ENCODE measurements at places on chromosomes 6 and 20.

DNA sequence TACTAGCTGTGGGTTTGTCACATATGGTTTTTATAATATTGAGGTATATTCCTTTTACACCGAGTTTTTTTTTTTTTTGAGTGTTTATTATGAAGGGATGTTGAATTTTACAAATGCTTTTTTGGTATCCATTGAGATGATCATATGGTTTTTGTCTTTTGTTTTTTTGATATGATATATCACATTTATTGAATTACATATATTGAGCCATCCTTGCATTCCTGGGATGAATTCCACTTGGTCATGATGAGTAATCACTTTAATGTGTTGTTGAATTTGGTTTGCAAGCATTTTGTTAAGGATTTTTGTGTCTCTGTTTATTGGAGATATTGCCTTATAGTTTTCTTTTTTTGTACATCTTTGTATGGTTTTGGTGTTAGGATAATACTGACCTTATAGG is 3.3 kb upstream of the ZNF337 start:
- no peak for DNase-seq

- no peak for DNase-seq
Observed at GRCh38 chr6:31879901-31880300, 1.1 kb upstream of the SLC44A4 start.

DNA sequence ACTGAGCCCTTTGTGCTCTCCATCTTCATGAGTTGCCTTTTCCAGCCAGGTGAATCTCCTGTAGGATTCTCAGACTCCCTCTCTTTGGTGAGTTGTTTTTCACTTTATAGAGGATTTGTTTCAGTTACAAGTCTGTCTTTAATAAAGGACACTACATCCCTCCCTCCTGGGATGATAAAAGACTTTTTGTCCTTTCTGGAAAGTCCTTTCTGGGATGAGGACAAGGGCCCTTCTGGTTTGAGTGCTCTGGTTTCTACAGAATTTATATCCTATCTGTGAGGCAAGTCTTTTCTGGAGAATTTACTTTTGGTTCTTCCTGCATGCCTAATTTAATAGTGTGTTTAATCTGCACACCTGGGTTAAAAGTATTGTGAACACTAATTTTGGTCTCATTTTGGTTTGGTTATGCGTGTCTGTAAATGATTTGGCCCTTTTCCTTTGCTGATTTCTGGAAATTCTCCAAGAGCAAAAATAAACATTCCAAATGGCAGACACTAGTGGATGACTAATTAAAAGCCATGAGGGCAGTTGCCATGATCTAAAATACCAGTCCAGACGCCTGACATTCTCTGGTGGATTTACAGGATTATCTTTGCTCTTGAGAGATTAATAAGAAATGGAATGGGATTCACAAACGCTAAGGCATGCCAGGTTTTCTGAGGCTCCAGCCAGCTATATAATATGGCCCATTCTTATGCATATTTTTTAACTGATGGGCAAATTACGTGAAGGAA is 44.8 kb downstream of the TCP11 start:
- DNase-seq = no peak

DNA sequence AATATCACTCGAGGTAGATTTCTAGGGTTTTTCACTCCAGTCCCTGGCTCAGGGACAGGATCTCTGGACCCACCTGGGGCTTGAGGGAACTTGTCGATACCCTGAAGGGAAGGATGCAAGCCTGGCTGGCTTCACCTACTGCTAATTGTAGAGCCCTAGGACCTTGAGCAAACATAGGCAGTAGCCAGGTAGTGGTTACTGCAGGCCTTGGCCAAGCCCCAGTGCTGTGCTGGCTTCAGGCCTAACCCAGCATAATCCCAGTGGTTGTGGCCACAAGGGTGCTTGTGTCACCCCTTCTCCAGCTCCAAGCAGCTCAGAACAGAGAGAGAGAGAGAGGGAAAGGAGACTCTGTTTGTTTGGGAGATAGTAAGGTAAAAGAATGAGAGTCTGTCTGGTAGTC is 5.8 kb upstream of the MCM9 start:
- DNase-seq = no peak

DNA sequence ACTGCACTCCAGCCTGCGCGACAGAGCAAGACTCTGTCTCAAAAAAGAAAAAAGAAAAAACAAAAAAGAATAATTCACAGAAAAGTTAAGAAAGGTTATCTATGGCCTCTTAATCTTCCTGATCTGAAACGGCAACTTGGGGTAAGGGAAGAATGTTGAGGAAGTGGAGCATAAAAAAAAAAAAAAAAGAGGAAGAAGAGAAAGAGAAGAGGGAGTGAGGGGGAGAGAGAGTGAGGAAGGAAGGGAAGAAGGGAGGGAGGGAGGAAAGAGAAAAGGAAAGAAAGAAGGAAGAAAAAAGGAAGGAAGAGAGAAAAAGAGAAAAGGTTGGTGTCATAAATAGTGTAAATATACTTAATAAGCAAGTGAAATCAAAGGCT is 68.9 kb upstream of the NCOA3 start:
- no peak for DNase-seq

GRCh38 chr6:157278171-157278570 is 45.1 kb downstream of the TMEM242 start:
- no peak for DNase-seq

GRCh38 chr6:20915156-20915555 is 380.9 kb downstream of the CDKAL1 start:
- DNase-seq = no peak

GRCh38 chr20:54848984-54849538 is 373.7 kb downstream of the DOK5 start:
- DNase-seq = no peak

DNA sequence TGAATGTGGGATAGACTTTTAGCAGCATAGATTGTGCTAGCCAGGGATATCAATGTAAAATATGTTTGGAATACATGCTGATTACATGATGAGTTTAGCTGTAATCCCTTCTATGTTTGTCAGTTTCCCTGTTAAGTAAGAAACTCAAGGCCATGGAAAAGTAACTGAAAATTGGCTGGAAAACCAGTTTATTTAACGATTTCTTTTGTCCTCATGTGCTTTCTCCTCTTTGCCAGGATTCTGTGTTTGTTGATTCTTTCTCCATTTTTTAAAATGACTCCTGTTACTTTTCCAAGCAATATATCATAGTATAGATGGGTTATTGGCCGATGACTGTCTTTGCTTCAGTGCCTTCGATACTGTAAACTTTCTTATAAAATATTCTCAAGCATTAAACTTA is 87.5 kb downstream of the SAMD5 start:
- no peak for DNase-seq

DNA sequence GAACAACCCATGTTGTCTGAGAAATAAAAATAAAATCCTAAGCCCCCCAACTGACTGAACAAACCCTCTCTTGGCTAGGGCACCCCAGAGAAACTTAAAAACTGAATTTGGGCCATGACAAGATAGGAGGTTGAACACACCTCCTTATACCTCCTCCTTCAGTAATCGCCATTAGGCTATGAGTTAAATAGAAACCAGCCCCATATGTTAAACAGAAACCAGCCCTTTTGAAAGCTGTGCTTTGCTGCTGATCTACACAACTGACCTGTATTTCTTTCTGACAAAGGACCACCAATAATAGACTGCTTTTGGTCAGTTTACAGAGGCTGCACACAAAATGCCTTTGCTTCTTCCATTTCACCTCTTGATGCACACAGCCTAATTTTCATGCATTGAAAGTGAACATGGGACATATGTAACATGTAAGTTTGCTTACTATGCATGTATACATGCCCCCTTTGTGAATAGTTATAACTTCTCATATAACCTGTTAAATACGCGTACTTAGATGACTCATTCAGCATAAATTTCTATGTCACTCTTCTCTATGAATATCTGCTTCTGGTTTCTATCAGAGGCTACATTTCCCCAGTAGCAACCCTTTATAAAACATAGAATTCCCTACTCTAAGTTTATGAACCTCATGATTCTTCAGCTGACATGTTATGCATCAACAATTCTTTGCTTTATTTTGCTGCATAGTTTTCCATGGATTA is 462.9 kb downstream of the COL12A1 start:
- DNase-seq = no peak

DNA sequence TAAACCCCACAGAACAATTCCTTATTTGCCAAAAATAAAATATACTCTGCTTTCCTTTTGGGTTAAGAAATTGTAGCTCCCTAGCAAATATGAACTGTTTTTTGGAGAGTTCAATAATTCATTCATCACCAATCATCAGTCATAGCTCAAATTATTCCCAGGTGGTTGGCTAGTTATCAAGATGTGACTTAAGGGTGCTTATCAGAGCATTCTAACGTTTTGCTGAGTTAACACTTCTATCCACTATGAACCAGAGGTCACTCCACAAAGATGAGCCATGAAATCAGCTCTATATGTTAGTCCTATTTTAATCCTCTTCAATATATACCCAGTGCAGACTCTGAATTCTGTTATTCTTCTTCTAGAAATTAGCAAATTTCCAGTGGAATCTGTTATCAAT is 379.1 kb downstream of the TENT5A start:
- no peak for DNase-seq

GRCh38 chr20:58647796-58648501 is 3.1 kb upstream of the STX16 start:
- DNase-seq = no peak

GRCh38 chr6:45666846-45667245 is 289.1 kb upstream of the SUPT3H start:
- DNase-seq = no peak

GRCh38 chr20:40958598-40958997 is 70.0 kb upstream of the TOP1 start:
- DNase-seq = no peak

- no peak for DNase-seq
Observed at GRCh38 chr20:12077875-12078274, 160.2 kb downstream of the BTBD3 start.

DNA sequence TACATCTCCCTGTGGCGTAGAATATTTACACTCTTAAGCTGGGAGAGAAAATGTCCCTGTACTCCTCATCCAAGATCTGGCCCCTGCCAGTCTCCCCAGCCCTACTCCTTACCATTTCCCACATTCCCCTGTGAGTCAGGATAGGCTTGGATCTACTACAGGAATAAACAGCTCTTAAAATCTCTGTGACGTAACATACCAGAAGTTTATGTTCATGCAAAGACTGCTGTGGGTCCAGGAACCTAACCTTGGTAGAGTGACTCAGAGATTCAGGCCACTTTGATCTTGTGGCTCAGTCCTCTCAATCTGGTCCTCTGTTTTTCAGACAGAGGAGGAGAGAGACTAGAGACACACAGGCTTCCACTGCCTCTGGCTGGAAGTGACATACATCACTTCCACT is 38.5 kb upstream of the GPR6 start:
- no peak for DNase-seq

DNA sequence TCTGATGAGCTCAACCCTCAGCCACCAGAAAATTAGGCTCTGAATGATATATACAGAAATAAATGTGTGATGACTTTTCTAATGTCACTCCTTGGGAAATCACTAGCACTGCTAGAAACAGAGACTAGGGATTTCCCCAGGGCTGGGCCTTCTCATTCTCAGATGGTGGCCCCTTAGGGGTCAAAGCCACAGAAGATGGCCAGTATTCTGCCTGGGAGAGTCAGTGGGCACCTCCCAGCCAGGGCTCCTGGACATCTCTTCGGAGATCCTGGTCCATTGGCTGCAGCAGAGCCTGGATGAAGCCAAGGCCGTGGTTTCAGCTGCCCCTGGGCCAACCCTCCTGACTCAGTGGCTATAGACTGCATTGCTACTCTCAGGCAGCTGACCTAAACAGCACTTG is 276.9 kb upstream of the SUPT3H start:
- no peak for DNase-seq

DNA sequence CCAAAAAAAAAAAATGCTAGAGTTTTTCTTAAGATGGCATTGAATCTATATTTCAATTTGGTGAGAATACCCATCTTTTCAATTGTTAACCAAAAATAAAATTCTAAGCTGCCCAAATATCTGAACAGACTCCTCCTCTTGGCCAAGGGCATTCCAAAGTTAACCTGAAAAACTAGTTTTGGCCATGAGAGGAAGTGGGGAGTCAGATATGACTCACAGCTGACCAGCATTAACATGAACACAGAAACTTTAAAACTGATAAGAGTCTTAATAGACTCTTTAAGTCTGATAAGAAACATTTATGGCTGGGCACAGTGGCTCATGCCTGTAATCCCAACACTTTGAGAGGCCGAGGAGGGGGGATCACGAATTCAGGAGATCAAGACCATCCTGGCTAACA is 171.3 kb downstream of the FAXC start:
- DNase-seq = no peak

GRCh38 chr6:113763876-113764275 is 93.3 kb upstream of the MARCKS start:
- DNase-seq = no peak

GRCh38 chr6:2844008-2844407 is 2.3 kb upstream of the SERPINB1 start:
- DNase-seq = no peak

GRCh38 chr20:19809505-19809904 is 51.4 kb downstream of the RIN2 start:
- no peak for DNase-seq

- no peak for DNase-seq
Observed at GRCh38 chr6:152636609-152637295, 410 bp downstream of the SYNE1 start.

DNA sequence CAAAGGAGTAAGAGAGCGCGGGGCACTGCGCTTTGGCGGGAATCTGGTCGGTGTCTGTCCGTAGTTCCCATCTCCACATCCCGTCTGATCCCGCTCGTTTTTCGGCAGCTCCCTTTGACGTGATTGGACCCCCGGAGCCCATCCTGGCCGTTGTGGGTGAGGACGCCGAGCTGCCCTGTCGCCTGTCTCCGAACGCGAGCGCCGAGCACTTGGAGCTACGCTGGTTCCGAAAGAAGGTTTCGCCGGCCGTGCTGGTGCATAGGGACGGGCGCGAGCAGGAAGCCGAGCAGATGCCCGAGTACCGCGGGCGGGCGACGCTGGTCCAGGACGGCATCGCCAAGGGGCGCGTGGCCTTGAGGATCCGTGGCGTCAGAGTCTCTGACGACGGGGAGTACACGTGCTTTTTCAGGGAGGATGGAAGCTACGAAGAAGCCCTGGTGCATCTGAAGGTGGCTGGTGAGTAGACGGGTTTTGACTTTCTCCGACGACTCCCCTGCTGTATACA is 1.4 kb downstream of the BTN1A1 start:
- DNase-seq = no peak

- DNase-seq = no peak
Observed at GRCh38 chr6:53827531-53827930, 32.7 kb downstream of the LRRC1 start.

GRCh38 chr6:14091339-14091978 is 26.1 kb upstream of the CD83 start:
- no peak for DNase-seq

- no peak for DNase-seq
Observed at GRCh38 chr20:25321262-25321831, 69.3 kb downstream of the ABHD12 start.

DNA sequence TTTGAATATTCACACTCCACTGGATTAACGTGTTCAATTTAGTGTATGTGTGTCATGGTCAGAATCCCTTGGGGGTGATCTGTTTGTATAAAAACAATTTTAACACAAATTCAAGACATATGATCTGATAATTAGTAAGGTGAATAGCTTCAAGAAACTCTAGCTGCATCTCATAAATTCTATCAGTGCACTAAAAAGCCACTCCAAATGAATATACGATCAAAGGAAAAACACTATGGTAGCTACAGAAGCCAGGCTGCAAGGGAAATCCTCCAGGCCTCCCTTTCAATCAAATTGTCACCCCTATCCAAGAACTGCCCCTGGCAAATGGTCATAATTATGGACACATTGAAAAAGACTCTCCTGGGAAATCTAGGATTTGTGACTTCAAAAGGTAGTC is 9.4 kb upstream of the RAE1 start:
- no peak for DNase-seq

GRCh38 chr20:38290829-38291814 is 12.8 kb upstream of the BPI start:
- DNase-seq = no peak
